ENCODE measurements at places on chromosomes 2 and 18.

GRCh38 chr2:15238028-15238427 is 323.1 kb downstream of the NBAS start:
- no peak for DNase-seq

- DNase-seq: no peak
These were observed 62.3 kb upstream of the FSIP2 start for GRCh38 chr2:185676316-185676715.

DNA sequence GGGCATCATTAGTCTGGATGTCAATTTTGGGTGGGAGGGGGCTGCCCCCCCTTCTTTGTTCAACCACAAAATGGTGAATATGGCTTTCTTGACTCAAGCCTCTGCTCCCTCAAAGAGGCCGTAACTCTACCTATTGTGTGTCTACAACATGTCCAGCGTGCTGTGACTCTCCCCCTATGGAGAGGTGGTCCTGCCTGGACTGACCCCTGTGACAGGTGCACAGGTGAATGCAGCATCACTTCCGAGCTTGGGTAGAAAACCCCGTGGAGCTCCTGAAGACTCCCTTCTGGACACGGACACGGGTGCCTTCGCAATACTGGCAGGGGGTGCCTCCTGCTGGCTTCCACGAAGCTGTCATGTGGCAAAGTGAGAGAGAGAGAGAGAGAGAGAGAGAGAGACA is 397.8 kb downstream of the GALR1 start:
- no peak for DNase-seq

GRCh38 chr2:84493514-84493913 is 22.8 kb upstream of the DNAH6 start:
- DNase-seq: no peak

GRCh38 chr2:172462849-172463381 is 35.5 kb downstream of the ITGA6 start:
- DNase-seq: no peak

GRCh38 chr2:206092297-206092696 is 6.3 kb upstream of the INO80D start:
- DNase-seq: no peak

Data from COLO829 (cell line).